NCI-H524 treated with DMSO at 0.1 percent for 48 hours (cell line): ENCODE measurements at places on chromosomes 7 and 10.

DNA sequence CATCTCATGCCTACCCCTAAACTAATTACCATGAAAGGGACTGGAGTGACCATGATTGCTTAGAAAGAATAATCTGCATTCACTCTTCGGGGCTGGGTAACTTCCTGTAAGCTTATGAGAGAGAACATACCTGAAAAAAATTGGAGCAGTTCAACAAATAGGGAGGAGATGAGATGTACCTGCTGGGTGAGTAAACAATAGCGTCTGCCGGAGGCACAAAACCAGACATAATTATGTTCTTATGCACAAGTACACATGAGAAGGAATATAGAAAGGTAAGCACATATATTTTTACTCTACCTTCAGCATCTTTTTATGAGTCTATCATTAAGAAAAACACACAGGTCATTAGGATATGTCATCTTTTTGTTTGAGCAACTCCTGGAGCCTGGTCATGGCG lies 224.6 kb upstream of the FERD3L start:
- DNase-seq, result no peak

- no peak for DNase-seq
Observed at GRCh38 chr10:80161321-80162083, 29.0 kb downstream of the PLAC9 start.

DNA sequence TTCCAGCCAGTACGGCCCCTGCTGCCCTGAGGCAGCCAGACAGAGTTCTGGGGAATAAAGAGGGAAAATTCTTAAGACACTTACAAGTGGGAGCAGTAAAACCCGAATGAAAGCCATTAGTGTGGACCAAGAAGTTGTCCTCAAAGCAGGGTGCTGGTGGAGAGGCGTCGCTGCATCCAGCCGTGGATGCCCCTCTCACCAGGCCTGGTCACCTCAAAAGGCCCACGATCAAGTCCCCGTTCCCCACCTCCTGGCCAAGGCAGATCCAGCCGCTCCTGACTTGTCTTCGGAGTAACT lies 656 bp downstream of the VSTM4 start:
- DNase-seq, result no peak

GRCh38 chr7:17054206-17054605 lies 172.4 kb upstream of the AGR3 start:
- DNase-seq, result no peak

DNA sequence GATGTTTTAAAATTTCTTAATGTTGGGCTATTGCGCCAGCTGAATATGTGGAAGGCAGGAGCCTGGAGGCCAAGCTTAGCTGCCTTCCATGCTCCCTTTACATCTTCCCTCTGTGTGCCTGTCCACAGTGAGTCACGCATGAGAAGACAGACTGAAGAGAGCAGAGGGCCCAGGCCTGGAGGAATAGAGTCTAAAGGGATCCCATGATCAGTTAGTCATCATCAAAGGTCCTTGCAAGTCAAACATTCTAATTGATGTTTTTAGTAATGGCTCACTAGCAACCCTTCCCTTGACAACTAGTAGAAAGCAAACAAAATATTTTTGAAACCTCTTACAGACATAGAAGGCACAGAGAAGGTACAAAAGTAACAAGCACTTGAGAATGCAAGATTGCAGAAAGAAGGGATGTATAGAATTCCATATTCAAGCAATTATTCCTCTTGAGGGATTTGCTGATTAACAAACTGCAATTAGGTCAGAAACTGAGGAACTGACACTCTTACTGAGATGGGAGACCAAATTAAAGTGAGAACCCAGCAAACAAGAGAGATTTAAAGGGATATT lies 30.7 kb upstream of the APBB1IP start:
- no peak for DNase-seq

GRCh38 chr10:114084215-114084614 lies 40.5 kb downstream of the ADRB1 start:
- no peak for DNase-seq
